ENCODE measurements at places on chromosomes 16 and 17.

GRCh38 chr17:50808413-50808812 lies 27.0 kb upstream of the WFIKKN2 start:
- no peak for DNase-seq

GRCh38 chr17:66088173-66088572 lies 103.8 kb downstream of the CEP112 start:
- no peak for DNase-seq

DNA sequence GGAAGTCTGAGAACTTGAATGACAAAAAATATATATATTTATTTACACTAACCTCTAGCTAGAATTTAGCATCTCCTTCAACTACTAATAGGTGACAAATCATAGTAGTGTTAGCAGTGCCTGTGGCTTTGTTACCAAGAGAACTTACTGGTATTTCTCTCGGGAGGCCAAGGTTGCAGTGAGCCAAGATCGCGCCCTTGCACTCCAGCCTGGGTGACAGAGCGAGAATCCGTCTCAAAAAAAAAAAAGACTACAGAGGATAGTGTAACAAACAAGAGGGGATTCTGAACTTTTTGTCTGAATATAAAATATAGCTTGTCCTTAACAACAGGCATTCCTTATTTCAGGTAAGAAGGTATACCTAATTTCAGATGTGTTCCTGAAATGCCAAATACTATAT lies 1.3 kb upstream of the SUZ12 start:
- no peak for DNase-seq

DNA sequence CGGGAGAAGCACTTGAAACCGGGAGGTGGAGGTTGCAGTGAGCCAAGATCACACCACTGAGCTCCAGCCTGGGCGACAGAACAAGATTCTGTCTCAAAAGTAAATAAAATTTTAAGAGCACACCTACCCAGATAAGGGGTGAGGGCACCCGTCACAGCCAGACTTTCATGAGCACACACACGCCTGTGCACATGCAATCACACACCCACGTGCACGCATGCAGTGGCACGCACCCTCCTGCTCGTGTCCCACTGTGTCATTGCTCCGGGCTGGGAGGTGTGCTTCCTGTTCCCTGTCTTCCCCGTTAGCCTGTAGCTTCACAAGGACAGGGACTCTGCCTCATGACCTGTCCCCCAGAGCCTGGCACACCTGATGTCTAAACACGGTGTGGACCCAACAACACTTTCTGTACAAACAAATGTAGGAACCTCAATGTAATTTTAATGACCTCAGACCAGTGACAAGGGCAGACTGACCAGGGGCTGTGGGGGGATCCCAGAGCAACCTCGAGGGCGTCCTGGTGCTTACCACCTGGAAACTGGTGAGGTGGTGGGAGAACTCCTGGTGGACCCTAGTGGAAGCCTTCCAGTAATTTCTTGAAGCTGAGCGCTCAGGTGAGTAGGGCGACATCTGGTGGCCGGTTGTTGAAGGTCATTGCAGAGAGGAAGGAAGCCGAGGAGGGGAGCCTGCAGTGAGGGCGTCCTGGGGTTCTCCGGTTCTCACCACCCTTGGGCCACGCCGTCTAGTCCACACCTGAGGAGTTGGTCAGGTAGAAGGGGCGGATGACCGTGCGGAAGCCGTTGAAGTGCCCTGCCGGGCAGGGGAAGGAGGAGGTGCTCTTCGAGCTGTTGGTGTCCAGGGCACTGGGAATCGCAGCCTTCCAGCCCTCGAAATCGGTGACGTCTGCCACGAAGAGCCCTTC lies 8.6 kb downstream of the LGALS3BP start:
- peak; percentile 75 for DNase-seq

- DNase-seq = no peak
These were observed 407.5 kb upstream of the HSBP1 start for GRCh38 chr16:83400234-83400633.

DNA sequence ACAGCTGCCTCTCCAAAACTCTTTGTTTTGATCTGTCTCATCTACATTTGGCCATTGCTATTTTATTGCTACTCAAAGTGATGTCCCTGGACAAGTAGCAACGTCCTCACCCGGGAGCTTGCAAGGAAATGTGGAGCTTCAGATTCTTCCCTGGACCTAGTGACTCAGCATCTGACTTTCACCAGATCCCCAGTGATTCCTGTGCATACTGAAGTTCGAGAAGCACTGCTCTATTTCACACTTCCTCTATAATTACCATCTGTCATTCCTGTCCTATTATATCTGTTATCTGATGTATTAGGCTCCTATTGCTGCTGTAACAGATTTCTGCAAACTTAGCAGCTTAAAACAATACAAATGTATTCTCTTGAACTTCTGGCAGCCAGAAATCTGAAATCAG lies 28.5 kb upstream of the VAT1L start:
- no peak for DNase-seq

DNA sequence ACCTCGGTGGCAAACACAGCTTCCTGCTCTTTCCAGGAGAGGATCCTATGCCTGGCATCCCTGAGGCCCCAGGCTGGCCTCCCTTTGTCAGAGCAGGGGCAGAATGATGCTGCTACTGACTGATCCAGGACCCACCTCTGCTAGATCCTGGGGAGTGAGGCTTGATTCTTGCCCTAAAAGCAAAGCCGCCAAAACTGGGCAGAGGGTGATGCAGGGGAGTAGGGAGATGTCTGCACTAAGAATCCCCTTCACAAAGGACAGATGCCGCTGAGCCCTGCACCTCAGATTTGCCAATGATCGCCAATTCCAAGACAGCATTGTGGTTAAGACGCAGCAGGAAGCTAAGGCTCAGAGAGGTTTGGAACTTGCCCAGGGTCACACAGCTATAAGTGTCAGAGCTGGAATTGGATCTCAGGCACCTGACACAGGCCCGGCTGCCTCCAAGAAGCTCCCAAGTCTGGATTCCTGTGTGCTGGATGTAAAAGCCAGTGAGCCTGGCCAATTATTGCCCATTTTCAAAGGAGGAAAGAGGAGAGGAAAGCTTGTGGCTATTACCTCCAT lies 60.7 kb upstream of the TNRC6C start:
- DNase-seq = no peak

DNA sequence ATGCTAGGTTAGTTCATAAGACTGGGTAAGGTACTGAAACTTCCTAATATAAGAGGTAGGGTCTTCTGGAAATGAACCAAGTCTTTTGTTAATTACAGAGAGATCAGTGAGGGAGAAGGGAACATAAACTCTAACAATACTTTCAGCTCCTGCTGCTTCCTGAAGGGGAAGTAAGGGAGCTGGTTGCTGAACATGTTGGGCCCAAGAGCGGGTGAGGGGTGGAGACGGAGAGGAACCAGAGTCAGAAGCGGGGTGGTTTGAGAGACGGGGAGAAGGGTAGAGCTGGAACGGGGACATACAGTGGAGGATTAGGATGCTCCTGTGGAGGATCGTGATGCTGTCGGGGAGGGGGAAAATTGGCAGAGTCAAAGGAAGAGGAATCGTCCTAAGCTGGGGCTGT lies 11.5 kb upstream of the ZNF747 start:
- DNase-seq = no peak

GRCh38 chr16:69188716-69189115 lies 1.8 kb downstream of the SNTB2 start:
- no peak for DNase-seq

DNA sequence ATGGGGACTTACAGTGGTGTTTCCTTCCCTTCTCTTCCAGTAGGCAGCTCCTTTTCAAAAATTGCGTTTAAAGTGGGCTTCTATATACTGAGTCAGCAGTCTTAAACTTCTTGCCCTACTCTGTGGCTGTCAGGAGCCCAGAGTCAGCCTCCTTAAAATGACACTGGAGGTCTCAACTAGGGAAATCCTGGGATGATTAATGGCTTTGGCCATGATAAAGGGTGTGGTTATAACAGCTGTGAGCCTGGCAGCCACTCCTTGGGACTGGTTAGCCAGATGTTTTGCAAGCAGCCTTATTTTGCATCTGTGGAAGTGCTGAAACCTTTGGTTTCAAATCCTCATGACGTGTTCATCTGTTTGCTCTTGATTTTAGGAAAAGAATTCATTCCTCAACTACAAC lies 25.0 kb downstream of the TAC4 start:
- DNase-seq = no peak

GRCh38 chr17:38358586-38359513 lies 7.2 kb downstream of the SOCS7 start:
- DNase-seq = no peak
